Activated B cell treated with CpG ODN at 0.5 μM for 24 hours (primary cell): ENCODE measurements at places on chromosomes 6 and 20. TPM values are rescaled to one million over a fixed set of nuclear protein-coding genes. Genes with fewer than 3 reads are reported as not detected.
A peak's percentile ranks its signal among the peaks of the same experiment; 100 is the strongest.

DNA sequence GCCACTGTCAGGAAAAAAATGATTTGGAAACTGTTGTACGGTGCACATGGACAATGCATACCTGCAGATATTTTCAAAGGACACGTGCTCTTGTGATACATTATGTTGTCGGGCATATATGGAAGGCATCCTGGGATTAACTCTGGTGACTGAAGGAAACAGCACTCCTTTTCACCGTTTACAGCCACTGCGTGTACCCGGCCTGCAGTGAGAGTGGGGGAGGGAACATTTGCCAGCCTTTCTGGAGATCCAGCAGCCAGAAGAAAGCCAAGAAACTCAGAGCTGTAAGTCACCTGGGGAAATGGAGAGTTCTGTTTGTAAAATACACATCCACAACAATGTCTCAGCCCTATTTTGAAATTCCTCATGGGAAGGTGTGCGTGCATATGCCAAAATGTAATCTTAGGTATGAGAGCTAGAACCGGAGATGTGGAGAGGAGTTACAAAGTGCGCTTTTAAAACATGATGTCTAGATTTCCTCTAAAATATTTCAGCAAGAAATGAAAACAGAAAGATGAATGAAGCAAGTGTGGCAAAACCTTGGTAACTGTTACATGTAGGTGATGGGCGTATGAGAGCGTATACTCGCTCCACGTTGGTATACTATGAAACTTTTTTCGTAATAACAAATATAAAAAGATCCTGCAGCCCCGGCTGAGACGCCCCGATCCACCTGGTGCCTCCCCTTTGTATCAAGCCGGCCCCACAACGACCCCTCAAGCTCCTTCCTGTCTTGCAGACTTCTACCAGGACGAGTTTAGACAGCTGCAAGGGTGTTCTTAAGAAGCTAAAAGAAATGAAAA lies 8.6 kb upstream of the FOXF2 start:
- no peak for DNase-seq

DNA sequence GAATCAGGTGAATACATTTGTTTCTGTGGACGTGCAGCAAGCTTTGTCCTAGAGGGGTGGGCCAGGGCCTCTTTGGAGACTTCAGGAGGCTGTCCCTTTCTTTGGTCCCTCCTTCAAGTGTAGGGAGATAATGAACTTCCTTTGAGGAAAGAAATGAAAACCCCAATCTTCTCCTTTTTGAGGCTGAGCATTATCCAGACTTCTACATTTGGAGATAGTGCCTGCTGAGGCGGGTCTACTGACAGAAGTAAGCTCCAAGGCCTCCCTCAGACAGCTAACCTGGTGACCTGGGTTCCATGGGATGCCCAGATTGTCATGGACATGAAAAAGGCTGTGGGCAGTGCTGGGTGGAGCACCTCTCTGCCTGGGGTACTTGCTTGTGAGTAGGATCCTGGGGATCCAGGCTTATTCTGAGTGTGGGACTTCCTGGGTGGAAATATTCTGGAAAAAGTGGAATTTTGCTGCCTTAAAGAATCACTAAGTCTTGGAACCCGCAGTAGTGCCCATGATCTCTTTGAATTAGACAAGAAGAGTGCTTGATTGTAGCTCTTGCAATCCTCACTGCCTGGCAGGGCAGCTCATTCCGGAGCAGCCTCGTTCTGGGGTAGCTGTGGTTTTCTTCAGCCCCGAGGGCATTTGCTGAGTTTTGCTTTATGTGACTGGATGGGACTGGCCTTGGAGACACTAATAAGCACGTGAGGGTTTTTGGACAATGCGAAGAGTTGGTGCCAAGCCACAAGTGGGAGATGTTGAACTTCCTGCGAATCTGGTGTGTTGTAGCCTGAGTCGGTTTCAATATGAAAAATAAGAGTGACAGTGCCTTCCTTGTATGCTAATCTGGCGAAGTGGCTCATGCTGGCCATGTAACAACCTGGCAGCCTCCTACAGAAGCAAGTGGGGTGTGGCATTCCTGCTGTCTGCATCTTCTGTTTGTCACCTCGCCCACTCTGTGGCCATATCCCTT lies 28.1 kb downstream of the SNRNP48 start:
- DNase-seq, result no peak

GRCh38 chr6:20952699-20953474 lies 418.6 kb downstream of the CDKAL1 start:
- no peak for DNase-seq

Gene SCGN
- not detected in 2 replicates for total RNA-seq

GRCh38 chr6:25220857-25221256 lies 58.3 kb upstream of the CARMIL1 start:
- DNase-seq, result no peak

Gene ENPP1
- total RNA-seq, result 0.27 and 1.3 TPM in 2 replicates

Gene SLC22A1
- total RNA-seq, result 1.0 and 2.8 TPM in 2 replicates

GRCh38 chr6:10557913-10558312 lies 36.8 kb downstream of the GCNT2 start:
- DNase-seq, result no peak

GRCh38 chr6:25369036-25369432 lies 89.9 kb downstream of the CARMIL1 start:
- no peak for DNase-seq

GRCh38 chr20:58870293-58871014 lies 17.9 kb downstream of the GNAS start:
- DNase-seq, result peak; percentile 37

Gene GSTA2
- not detected in 2 replicates for total RNA-seq

DNA sequence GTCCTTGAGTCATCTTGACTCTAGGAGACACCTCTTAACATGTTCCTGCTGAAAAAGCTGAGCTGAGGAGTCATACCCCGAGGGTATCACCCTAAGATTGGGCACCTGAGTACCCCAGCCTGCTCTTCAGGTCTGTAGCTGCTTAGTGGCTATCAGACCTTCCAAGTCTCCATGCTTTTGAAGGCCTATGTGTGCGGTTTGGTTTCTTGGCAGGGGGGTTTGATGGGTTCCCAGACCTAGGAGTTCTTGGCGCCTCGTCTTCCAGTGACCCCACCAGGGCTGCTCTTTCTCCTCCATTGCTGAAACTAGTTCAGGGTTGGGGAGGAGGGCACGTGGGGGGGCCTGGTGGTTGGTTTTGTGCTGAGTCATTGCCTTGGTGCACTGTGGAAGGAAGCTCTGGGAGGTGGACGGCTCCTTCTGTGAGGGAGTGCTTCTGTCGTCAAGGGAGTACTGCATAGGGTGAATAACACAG lies 20.1 kb downstream of the IGF2R start:
- no peak for DNase-seq

DNA sequence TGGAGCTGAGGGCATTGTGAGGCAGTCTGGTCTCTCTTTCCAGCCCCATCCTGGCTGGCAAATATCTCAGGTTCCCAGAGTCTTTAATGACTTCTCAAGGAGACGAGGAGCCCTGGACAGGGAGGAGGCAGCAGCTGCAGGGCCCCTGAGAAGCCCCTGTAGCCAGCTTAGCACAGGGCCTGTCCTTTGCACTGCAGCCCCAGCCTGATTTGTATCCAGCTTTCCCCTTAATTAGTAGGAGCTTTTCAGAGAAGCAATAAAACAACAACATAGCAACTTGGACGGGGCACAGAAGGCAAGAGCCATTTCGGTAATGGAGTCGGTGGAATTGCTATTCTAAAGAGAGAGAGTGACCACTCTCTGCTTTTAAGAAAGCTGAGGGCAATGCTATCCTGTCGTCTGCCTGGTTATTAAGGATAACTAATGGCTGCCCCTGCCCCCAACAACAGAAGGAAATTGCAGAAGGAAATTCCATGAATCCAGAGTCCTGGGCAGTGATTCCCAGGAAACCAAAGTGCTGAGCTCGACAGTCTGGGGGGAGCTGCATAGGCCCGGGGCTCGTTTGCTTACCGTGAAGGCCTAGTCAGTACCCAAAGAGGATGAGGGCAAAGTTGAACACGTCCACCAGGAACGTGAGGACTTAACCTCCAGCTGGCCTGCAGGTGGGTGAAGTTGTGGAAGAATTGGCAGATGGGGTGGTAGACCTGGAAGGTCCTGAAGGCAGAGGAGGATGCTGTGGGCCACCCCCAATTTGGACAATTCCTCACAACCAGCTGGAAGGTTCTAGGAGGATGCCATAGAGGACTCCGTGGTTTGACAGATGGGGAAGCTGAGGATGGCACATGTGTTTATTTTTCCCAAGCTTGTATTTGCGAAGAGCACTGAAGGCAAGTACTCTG lies 50.3 kb downstream of the NPEPL1 start:
- DNase-seq, result no peak

Gene HLA-DRB1
- total RNA-seq, result 621 and 630 TPM in 2 replicates

- DNase-seq, result no peak
Measured at GRCh38 chr20:23325107-23325506, 25.5 kb upstream of the NXT1 start.

DNA sequence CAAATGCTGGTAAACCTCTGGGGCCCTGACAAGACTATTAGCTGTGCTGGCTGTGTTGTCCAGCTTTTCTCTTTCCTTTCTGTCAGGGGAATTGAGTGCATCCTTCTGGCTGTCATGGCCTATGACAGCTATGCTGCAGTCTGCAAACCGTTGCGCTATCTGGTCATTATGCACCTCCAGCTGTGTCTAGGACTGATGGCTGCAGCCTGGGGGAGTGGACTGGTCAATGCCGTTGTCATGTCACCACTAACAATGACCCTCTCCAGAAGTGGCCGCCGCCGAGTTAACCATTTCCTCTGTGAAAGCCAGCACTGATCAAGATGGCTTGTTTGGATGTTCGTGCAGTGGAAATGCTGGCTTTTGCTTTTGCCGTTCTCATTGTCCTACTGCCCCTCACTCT lies 20.3 kb downstream of the OR2B6 start:
- DNase-seq, result no peak

GRCh38 chr20:35013421-35014411 lies 58.0 kb downstream of the MYH7B start:
- DNase-seq, result no peak

- DNase-seq, result no peak
Measured at GRCh38 chr20:53859684-53860083, 210.7 kb downstream of the BCAS1 start.

GRCh38 chr6:49087369-49087768 lies 375.7 kb downstream of the MMUT start:
- no peak for DNase-seq

GRCh38 chr20:38609815-38610214 lies 8.2 kb downstream of the ARHGAP40 start:
- DNase-seq, result no peak

GRCh38 chr6:163183806-163184205 lies 230.7 kb upstream of the QKI start:
- DNase-seq, result no peak

GRCh38 chr6:153167907-153168306 lies 36.8 kb upstream of the RGS17 start:
- DNase-seq, result no peak

- no peak for DNase-seq
Measured at GRCh38 chr20:41006126-41006935, 22.3 kb upstream of the TOP1 start.

Gene MDC1
- 62.4 and 65.6 TPM in 2 replicates for total RNA-seq

DNA sequence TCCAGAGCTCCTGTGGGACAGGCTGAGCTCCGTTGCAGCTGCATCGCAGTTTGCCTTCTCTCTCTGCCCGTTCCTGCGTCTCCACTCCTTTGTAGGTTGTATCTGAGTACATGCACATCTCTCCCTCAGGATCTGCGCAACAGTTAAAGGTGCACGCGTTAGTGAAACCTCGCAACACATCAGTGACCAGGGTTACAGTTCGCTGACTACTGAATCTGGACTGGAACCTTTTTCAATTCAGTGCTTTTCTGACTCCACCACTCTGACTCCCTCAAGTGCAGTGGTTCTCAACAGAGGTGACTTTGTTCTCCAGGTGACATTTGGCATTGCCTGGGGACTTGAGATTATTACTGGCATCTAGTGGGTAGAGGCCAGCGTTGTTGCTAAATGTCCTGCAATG lies 44.0 kb downstream of the UST start:
- DNase-seq, result no peak

GRCh38 chr20:61712688-61713087 lies 353.0 kb downstream of the TAF4 start:
- no peak for DNase-seq

Gene WFDC2
- total RNA-seq, result 0.71 TPM in 1 of 2 replicates, not detected in the other

DNA sequence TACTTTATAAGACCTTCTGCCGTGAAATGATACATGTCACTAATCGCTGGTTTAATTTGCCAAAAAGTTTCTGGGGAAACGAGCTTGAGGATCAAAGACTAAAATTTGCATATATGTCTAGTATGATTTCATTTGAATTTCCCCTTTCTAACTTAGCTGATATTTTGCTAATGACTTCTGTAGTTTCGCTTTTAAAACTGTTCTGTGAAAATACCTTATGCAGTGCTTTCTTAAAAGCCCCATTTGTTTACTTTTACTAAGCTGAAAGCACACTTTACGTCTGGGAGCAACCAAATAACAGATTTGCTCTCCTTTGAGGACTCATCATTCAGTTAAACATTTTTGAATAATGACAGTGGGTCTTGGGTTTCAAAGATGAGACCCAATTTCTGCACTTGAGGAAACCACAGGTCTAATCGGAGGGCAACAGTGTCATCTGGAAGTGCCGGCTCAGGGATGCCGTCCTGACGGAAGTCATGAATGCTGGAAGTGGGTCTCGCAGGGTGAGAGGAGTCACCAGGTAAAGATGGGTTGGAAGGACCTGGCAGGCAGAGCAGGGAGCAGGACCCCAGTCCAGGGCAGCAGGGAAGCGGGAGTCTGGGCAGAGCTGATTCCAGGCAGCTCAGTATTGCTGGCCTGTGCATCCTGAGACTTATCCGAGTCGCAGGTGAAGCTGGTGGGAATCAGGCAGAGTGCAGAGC lies 33.2 kb downstream of the PLEKHG1 start:
- peak; percentile 33 for DNase-seq

GRCh38 chr6:135922746-135923145 lies 71.2 kb downstream of the PDE7B start:
- no peak for DNase-seq

GRCh38 chr6:137573739-137574138 lies 79.5 kb upstream of the OLIG3 start:
- DNase-seq, result no peak

- no peak for DNase-seq
Measured at GRCh38 chr6:156449128-156449527, 328.1 kb upstream of the ARID1B start.

Gene SYNGAP1
- 19.5 and 25.4 TPM in 2 replicates for total RNA-seq

- no peak for DNase-seq
Measured at GRCh38 chr6:169396554-169397163, 143.0 kb upstream of the THBS2 start.

Gene SLC32A1
- total RNA-seq, result not detected in 2 replicates

GRCh38 chr6:106444777-106445507 lies 84.4 kb downstream of the CRYBG1 start:
- no peak for DNase-seq

Gene HLA-C
- total RNA-seq, result 762 and 793 TPM in 2 replicates
